ENCODE measurements at places on chromosomes 7 and 10. TPM values are rescaled to one million over a fixed set of nuclear protein-coding genes. Genes with fewer than 3 reads are reported as not detected.

DNA sequence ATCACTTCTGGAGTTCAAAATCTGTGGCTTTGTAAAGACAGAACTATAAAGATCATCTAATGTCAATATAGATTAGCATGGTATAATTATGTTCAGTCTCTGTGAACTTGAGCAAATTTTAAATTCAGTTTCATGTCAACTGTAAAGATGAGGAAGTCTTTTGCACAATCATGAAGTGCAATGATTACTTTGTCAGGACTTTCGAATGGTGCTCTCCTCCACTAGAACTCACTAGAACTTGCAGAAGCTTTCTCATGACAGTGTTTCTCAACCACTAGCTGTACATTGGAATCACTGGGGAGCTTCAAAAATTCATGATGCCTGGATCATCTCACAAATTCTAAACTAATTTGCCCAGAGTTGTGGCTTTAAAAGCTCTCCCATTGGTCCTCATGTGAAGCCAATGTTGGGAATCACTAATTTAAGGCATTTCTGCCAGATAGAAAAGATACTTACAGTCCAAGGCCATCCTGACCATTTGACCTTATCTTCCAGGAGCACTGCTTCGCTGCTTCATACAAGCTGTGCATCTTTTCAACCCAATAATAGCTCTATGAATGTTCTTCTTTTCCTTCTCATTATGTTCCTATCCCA is 12.9 kb downstream of the OR2AE1 start:
- DNase-seq = no peak

DNA sequence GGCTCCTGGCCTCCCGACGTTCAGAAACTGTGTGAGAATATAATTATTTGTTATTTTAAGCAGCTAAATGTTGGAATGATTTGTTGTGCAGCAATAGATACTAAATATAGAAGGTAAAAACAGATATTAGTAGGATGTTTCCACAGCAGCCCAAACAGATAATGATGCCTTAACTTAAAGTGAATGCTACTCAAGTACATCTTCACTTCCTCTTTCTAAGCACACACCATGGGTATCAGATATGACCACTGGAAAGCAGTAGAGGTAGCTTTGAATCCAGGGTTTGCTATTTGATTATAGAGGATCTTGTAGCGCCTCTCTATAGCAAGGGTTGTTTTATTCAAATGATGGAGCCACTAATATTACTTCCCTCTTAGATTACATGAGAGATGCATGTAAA is 38.2 kb upstream of the BET1 start:
- DNase-seq = no peak

GRCh38 chr10:112526906-112527305 is 79.9 kb downstream of the VTI1A start:
- DNase-seq = no peak

GRCh38 chr10:100942229-100942628 is 27.1 kb upstream of the SEMA4G start:
- no peak for DNase-seq

GRCh38 chr10:50561816-50562215 is 61.9 kb downstream of the SGMS1 start:
- no peak for DNase-seq

The BICC1 gene
- 25.9 TPM for total RNA-seq
